HFFc6 (cell line): ENCODE measurements at places on chromosomes 13 and 19. TPM values are rescaled to one million over a fixed set of nuclear protein-coding genes. Genes with fewer than 3 reads are reported as not detected.

Gene CFAP97D2
- total RNA-seq: not detected in 2 replicates

Gene NLRP7
- not detected in 3 replicates for total RNA-seq

Gene SBK3
- total RNA-seq: 0.24 TPM in 1 of 3 replicates, not detected in the others

Gene SKA3
- total RNA-seq: 10.6 to 23.8 TPM (median 19.6 TPM) in 3 replicates

Gene CYP2A7
- not detected in 3 replicates for total RNA-seq

Gene GAPDHS
- not detected in 3 replicates for total RNA-seq

DNA sequence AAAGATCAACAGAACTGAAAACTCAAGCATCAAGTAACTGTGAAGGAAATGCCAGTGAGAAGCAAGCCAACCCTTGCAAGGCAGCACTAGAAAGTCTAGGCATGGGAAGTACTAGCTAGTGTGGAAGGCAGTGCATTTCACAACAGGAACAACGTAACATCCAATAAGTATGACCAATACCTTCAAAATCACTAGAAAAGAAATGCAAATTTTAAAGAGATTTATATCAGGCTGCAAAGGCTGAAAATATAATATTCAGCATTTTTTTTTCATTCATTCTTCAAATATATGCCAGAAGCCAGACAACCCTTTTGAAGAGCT is 121.9 kb downstream of the DLEU7 start:
- peaks cover 9% of the 10 kb centered on the region for H3K27me3 ChIP-seq
- no peaks in the 10 kb centered on the region for H3K4me1 ChIP-seq
- no peak overlapping the region for H3K4me3 ChIP-seq
- H3K27ac ChIP-seq: no peak overlapping the region
- no peaks in the 10 kb centered on the region for H3K36me3 ChIP-seq

DNA sequence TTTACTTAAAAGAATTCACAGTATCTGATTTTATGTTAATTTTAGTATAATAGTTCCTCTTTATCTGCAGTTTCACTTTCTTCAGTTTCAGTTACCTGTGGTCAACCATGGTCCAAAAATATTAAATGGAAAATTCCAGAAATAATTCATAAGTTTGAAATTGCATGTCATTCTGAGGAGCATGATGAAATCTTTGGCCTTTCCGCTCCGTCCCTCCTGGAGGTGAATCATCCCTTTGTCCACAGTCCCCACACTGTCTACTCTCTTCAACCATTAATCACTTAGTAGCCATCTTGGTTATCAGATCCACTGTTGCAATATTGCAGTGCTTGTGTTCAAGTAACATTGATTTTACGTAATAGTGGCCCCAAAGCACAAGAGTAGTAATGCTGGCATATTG is 26.9 kb downstream of the SLITRK6 start:
- peak overlapping the region; percentile 46 for H3K4me3 ChIP-seq
- no peak for DNase-seq
- peaks cover 16% of the 10 kb centered on the region; the same call in 1 of the 2 replicates for H3K4me1 ChIP-seq

GRCh38 chr19:57276430-57276829 is 3.9 kb upstream of the ZNF460 start:
- H3K36me3 ChIP-seq: peaks cover 9% of the 10 kb centered on the region
- DNase-seq: no peak
- H3K27ac ChIP-seq: no peak overlapping the region
- no peak overlapping the region for H3K4me3 ChIP-seq
- H3K4me1 ChIP-seq: peaks cover 22% of the 10 kb centered on the region
- peaks cover 3% of the 10 kb centered on the region for H3K27me3 ChIP-seq

DNA sequence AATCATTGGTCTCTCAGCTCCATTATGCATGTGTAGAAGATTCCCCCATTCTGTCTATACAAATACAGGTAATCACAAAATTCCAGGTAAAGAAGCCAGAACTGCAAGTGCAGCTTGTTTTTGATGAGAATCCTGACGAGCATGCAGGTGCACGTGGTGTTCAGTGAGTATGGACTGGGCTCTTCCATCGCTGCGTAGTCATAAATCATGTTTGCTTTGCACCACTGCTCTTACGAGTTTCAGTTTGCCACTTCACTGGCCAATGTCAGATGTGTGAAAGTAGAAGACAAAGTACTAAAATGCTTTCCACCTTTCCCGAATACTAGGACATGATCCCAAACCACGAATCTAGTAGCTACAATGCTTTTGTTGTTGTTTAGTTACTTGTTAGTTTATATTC is 390.7 kb downstream of the LIG4 start:
- H3K27me3 ChIP-seq: no peaks in the 10 kb centered on the region
- H3K4me3 ChIP-seq: no peak overlapping the region
- H3K36me3 ChIP-seq: peaks cover 10% of the 10 kb centered on the region; the same call in 1 of the 2 replicates
- no peak for DNase-seq

GRCh38 chr19:3202346-3202745 is 16.6 kb downstream of the NCLN start:
- H3K36me3 ChIP-seq: no peaks in the 10 kb centered on the region
- DNase-seq: no peak
- H3K4me1 ChIP-seq: no peaks in the 10 kb centered on the region
- H3K4me3 ChIP-seq: no peak overlapping the region

DNA sequence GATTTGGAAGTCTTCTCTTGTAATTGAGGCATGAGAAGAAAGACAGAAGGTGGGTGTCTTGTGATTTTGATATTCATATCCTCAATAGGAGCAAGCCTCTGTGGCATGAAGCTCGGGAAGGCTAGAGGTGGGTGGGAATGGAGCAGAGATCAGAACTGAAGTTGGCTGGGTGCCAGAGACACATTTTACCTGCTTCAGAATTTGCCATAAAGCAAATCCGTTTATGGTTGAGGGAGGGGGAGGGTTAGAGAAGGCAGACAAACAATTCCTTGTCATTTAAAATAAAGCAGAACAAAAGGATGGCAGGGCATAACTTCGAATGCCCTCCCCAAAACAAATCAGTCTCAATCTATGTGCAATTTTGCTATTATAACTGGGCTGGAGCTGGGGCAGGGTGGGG is 305.9 kb downstream of the KLF5 start:
- DNase-seq: no peak
- no peak overlapping the region for H3K27ac ChIP-seq
- peaks cover 11% of the 10 kb centered on the region; the same call in 1 of the 2 replicates for H3K4me1 ChIP-seq

DNA sequence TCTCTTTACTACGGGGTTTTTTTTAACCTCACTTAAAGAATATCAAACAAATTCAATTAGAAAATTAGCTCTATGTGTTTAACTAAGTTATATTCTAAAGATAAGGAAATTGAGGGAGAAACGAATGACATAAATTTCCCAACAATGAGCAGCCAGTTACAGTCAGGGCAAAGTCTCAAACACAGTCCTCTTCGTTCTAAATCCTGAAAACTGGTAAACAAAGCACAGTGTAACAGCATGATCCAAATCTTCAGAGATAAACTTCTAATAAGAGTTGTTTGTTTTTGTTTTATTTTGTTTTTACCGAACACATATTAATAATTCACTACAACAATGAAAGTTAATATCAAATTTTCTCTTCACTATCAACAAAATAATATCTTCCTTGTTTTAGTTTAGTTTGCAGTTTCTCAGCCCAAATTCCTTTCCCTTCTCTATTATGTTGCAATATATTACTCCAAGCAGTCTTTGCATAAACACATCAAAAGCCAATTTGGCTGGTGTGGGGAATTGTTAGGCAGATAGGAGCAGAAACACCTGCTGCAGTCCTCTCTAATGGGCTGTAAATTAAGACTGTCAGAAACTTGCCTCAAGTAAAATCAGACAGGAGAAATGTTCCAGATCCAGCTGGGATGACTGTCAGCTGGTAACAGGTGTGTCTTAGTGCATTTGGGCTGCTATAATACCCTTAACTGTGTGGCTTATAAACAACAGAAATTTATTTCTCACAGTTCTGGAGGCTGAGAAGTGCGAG is 106.5 kb upstream of the SGCG start:
- no peak for DNase-seq
- peaks cover 25% of the 10 kb centered on the region for H3K4me1 ChIP-seq
- H3K27me3 ChIP-seq: no peaks in the 10 kb centered on the region
- H3K27ac ChIP-seq: no peak overlapping the region
- H3K36me3 ChIP-seq: peaks cover 13% of the 10 kb centered on the region

GRCh38 chr19:5341448-5341820 is 822 bp upstream of the PTPRS start:
- peaks cover 29% of the 10 kb centered on the region for H3K4me1 ChIP-seq
- peaks cover 23% of the 10 kb centered on the region for H3K27me3 ChIP-seq
- H3K36me3 ChIP-seq: no peaks in the 10 kb centered on the region
- no peak overlapping the region; the same call in 1 of the 2 replicates for H3K4me3 ChIP-seq

GRCh38 chr19:13120031-13120430 is 2.0 kb downstream of the NACC1 start:
- no peaks in the 10 kb centered on the region; the same call in 1 of the 2 replicates for H3K27me3 ChIP-seq
- H3K4me1 ChIP-seq: peaks cover 57% of the 10 kb centered on the region
- peak overlapping the region; percentile 91 for H3K27ac ChIP-seq
- H3K36me3 ChIP-seq: peaks cover 6% of the 10 kb centered on the region; the same call in 1 of the 2 replicates

DNA sequence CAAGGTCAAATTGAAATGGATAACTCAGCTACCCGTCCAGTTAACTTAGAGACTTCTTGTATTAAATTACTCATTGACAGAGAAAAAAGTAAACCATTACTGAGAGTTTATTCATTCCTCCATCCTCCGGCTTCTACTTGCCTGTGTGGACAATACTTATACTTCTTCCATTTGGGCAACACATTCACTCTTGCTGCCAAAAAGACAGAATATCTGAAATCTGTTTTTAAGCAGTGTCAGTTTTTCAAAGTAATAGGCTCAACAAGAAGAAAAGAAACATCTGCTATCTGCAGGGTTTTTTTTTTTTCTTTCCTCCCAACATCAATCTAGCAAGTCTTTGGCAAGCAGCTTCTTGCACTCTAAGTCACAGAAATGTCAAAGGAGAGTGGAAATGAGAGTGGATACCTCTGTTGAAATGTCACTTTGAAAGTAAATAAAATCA is 1142.8 kb downstream of the PCDH9 start:
- H3K27ac ChIP-seq: no peak overlapping the region
- DNase-seq: no peak
- H3K36me3 ChIP-seq: no peaks in the 10 kb centered on the region

GRCh38 chr13:70457474-70457873 is 349.2 kb upstream of the KLHL1 start:
- no peak for DNase-seq
- H3K36me3 ChIP-seq: no peaks in the 10 kb centered on the region
- no peak overlapping the region for H3K4me3 ChIP-seq
- H3K4me1 ChIP-seq: no peaks in the 10 kb centered on the region

- no peaks in the 10 kb centered on the region for H3K36me3 ChIP-seq
- peak; percentile 32 for DNase-seq
- no peaks in the 10 kb centered on the region for H3K27me3 ChIP-seq
- peaks cover 23% of the 10 kb centered on the region for H3K4me1 ChIP-seq
- no peak overlapping the region for H3K27ac ChIP-seq
- H3K4me3 ChIP-seq: no peak overlapping the region
Observed at GRCh38 chr13:75129331-75129730, 352.6 kb downstream of the TBC1D4 start.

- H3K36me3 ChIP-seq: peaks cover 15% of the 10 kb centered on the region
- H3K4me3 ChIP-seq: no peak overlapping the region
- DNase-seq: no peak
- peaks cover 45% of the 10 kb centered on the region for H3K4me1 ChIP-seq
- H3K27me3 ChIP-seq: peaks cover 2% of the 10 kb centered on the region
Observed at GRCh38 chr13:74045583-74045982, 88.6 kb downstream of the KLF12 start.

- peaks cover 1% of the 10 kb centered on the region for H3K27me3 ChIP-seq
- H3K36me3 ChIP-seq: peaks cover 11% of the 10 kb centered on the region
- no peak overlapping the region for H3K27ac ChIP-seq
- no peak for DNase-seq
- H3K4me3 ChIP-seq: no peak overlapping the region
Observed at GRCh38 chr19:511101-511851, 4.0 kb downstream of the TPGS1 start.

- peaks cover 28% of the 10 kb centered on the region for H3K4me1 ChIP-seq
- H3K27me3 ChIP-seq: no peaks in the 10 kb centered on the region; the same call in 1 of the 2 replicates
- DNase-seq: peak; percentile 68
- H3K4me3 ChIP-seq: peak overlapping the region; percentile 69
- H3K27ac ChIP-seq: peak overlapping the region; percentile 73
Observed at GRCh38 chr13:20495087-20496023, 30.3 kb downstream of the CRYL1 start.
